Stimulated activated CD4-positive, alpha-beta T cell treated with anti-CD3 and anti-CD28 coated beads, Interleukin-1b, Interleukin-23, amount 100 ng/mL, for 24 hours (primary cell): ENCODE measurements at places on chromosomes 6 and 20.

- no peak for DNase-seq
These were observed 12.3 kb downstream of the TMEM14B start for GRCh38 chr6:10759884-10760329.

DNA sequence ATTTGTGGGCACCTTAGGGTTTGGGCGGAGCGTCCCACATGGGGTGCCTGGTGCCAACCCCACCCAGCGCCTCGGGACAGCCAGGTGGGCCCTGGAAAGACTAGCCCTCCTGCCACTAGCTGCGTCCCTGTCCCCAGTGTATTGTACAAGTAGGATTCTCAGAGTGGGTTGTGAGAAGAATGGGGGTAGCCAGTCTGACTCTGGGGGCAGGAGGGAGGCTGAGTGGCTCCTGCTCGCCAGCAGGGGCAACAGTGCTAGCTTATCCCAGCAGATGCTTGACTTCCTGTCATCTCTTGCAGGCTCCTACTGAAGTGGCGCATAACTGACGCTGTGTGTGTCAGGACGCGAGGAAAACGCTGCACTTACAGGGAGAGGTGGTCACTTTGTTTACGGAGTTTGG lies 9.3 kb downstream of the PSMA7 start:
- DNase-seq, result no peak

GRCh38 chr6:41728073-41728936 lies 7.1 kb downstream of the TFEB start:
- DNase-seq, result no peak

- DNase-seq, result no peak
These were observed 15.7 kb upstream of the EZR start for GRCh38 chr6:158834675-158835385.

- DNase-seq, result no peak
These were observed 12.0 kb upstream of the ADGRF5 start for GRCh38 chr6:46933751-46934150.
